Foreskin melanocyte (primary cell): ENCODE measurements at places on chromosomes 11 and 22.

DNA sequence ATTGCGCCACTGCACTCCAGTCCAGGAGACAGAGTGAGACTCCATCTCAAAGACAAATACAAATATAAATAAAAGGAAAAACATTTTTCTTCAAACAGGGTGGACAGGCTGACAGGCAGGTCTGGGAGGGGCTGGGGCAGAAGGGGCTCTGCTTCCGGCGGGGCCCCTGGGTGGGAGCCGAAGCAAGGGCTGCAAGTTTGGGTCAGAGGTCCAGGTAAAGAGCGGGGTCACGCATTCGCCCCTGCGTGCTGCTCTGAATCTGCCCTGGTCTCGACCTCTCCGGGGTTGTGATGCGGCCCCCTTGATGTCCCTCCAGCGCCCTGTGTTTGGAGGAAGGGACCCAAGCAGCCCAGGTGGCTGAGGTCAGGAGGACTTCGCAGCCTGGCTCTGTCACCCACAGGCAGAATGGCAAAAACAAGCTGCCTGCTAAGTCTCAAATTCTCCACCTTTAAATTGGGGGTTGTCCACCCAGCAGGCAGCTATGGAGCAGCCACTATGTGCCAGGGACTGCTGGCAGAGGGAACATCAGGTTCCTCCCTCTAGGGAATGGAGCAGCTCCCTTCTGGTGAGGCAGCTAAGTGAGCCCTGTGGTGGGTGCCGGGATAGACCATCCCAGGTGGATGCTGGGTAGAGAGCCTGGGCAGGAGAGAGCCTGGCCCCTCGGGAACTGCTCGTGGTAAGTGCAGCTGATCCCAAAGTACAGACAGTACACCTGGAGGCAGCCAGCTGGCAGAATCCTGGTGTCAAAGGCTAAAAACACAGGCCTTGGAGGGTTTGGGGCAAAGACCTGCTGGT lies 10.3 kb upstream of the PHF21B start:
- no peak for DNase-seq

DNA sequence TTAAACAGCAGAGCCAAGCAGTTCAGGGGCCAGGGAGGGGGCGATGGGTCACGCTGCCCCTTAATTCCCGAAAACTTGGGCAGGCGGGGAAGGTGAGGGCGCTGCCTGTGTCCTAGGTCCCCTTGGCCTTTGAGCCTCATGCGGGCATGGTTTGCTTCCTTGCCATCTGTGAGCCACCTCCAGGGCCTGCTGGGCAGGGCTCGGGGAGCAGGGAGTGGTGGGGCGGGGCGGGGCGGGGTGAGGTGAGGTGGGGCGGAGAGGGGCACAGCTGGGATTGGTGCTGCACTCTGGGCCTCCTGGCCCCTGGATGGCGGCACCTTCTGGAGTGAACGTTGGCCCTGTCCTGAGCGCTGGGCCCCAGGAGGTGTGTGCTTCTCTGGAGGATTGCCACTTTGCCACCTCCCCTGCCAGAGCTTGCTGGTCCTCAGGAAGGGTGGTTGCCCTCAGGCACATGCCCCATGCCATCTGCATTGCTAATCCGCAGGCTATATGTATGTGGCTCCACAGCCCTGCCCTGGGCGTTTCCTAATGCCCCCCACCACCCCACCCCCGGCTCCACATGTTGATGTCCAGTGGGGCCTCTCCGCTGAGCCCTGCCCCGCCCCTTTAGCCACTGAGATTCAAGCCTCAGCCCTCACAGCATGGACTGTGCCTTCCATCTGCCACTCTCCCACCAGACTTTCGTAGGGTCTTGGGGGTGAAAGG lies 352.5 kb downstream of the TBC1D22A start:
- DNase-seq, result no peak

DNA sequence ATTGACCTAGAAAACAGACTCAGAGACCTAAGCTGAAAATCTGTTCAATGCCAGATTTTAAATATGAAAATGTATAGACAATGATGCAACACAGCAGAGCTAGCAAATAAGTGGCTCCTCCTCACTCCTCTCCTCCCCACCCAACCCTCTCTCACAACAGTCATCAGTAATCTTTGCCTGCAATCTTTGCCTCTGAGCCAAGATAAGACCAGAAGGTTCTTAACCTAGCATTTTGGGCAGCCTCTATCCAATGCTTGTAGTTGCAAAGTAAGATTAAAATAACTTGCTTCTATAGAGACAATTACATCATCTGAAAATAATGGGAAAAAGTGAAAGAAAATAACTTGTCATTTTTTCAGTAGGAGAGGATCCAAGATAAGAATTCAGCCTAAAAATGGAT lies 117.3 kb downstream of the PARVA start:
- no peak for DNase-seq

GRCh38 chr11:64489831-64490441 lies 101.1 kb upstream of the SLC22A12 start:
- DNase-seq, result no peak

GRCh38 chr11:124746621-124747243 lies 5.3 kb downstream of the VSIG2 start:
- DNase-seq, result peak; percentile 55

DNA sequence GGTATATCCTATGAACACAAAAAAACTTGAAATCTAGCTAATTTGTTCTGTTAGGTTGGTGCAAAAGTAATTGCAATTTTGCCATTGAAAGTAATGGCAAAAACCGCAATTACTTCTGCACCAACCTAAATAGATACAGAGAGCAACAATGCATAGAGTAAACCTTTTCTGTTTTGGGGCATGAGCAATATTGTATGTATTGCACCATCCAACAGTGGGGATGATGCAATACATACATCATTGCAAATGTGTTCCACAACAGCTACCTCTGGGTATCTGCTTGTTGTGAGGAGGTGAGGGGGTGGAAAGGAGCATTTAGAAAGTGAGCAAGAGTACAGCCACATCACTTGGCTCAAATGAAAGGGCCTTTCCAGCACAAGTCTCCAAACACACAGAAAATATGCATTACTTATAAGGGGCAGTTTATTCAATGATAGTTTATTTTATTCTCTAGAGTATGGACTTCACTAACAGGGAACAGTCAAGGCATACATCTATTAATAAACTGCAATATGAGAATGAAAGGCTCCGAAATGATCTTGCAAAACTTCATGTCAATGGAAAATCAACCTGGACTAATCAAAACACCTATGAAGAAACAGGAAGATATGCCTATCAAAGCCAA lies 77.3 kb downstream of the DEUP1 start:
- no peak for DNase-seq

GRCh38 chr11:76253416-76253815 lies 47.1 kb upstream of the WNT11 start:
- no peak for DNase-seq

DNA sequence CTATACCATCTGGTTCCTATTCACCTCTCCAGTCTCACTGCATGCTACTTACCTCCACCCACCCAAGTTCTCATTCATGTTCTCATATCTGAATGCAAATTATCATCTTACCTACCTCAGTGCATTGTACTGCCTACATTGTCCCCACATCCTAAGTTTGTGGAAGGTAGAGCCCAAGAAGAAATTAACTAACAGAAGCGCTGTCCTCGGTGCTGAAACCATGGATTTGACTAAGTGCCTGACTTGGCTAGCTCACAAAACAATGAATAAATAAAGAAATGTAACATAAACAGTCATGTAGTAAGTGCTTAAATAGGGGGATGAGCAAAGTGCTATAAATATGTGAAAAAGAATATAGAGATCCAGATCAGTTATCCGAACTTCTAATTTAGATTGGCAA lies 63.2 kb downstream of the GRIA4 start:
- peak; percentile 35 for DNase-seq

DNA sequence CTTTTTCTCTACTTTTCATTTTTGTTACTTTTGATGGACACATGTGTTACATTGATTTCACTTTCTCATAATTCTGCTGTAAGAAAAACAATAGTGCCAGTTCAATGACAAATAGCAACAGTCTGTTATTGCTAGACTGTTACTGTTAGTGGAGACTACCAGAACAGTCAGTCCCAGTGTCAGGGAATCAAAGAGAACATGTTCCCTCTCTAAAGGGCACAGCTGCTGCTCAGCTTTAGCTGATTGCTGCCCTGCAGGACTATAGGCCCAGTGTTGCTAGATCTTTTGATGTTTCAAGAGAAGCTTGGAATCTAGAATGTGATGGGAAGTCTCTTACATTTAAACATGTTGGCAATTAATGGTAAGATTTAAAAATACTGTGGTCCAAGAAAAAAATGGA lies 3.4 kb downstream of the BIRC3 start:
- peak; percentile 45 for DNase-seq

DNA sequence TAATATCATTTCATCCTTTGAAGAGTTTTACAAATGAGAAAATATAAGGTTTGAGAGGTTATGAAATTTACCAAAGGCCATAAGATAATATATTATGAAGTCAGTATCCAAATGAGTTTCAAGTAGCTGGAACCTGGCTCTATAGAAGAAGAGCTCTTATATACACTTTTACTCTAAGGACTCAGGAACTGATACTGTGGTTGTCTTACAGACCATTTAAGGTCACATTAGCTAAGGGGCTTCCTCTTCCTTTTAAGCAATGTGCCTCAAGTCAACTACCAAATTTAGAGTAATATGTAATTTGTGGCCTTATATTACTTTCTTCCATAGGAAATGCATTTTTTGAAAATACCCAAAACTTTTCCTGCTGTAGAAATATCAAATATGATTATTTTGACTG lies 369.3 kb downstream of the DLG2 start:
- DNase-seq, result no peak

- DNase-seq, result no peak
These were observed 4.3 kb upstream of the LMO1 start for GRCh38 chr11:8267831-8268529.

- DNase-seq, result no peak
These were observed 129.8 kb upstream of the SLC5A12 start for GRCh38 chr11:26851696-26852095.

DNA sequence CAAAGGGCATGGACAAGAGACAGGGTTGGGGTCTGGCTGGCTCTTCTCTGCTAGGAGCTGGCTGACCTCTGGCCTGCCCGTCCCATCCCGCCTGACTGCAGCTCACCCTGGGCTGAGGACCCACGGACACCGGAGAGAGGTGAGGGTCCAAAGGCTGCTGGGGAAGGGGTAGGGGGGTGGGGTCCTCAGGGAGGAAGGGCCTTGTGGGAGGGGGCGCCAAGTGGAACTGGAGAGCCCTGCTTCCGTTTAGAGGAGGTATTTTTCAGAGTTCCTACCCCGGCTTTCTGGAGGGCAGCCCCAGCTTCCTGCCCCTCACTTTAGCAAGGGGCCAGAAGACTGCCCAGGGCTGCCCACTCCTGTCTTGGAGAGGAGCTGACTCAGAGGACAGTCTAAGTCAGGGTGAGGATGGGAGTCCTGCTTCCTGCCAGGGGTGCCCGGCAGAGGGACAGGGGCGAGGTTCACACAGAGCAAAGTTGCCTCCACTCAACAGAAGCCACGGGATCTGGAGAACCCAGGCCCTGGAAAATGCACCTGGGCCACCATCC lies 7.1 kb downstream of the LARGE2 start:
- no peak for DNase-seq

- peak; percentile 44 for DNase-seq
These were observed 21.9 kb downstream of the SERPINH1 start for GRCh38 chr11:75583718-75584658.
